ENCODE measurements at places on chromosomes 4 and X.

- peaks cover 8% of the 10 kb centered on the region for H3K36me3 ChIP-seq
- no peaks in the 10 kb centered on the region for H3K27me3 ChIP-seq
- H3K27ac ChIP-seq = peak within 1 kb of the TSS; percentile 96
- peak; percentile 76 for DNase-seq
- H3K4me1 ChIP-seq = peaks cover 47% of the 10 kb centered on the region
Observed at GRCh38 chr4:48906206-48907173, at the start of gene OCIAD2. Gene OCIAD2, minus strand, starts transcription at chr4:48906774. Its CDS starts 2,225 bp downstream, at chr4:48904549.

- no peaks in the 10 kb centered on the region for H3K4me1 ChIP-seq
- H3K27ac ChIP-seq = no peak overlapping the region
- no peaks in the 10 kb centered on the region for H3K36me3 ChIP-seq
- H3K27me3 ChIP-seq = no peaks in the 10 kb centered on the region
- DNase-seq = no peak
Observed at GRCh38 chrX:3166670-3167455, 125.6 kb downstream of the ARSF start.

GRCh38 chrX:153869473-153870287 is 16.3 kb downstream of the L1CAM start:
- H3K27ac ChIP-seq = no peak overlapping the region
- DNase-seq = no peak
- H3K27me3 ChIP-seq = peaks cover 3% of the 10 kb centered on the region
- no peak overlapping the region for H3K4me3 ChIP-seq
- H3K36me3 ChIP-seq = no peaks in the 10 kb centered on the region

- no peaks in the 10 kb centered on the region for H3K27me3 ChIP-seq
- H3K4me1 ChIP-seq = no peaks in the 10 kb centered on the region
- no peak overlapping the region for H3K27ac ChIP-seq
- H3K36me3 ChIP-seq = no peaks in the 10 kb centered on the region
Observed at GRCh38 chr4:60463857-60464502, 736.1 kb upstream of the ADGRL3 start.

DNA sequence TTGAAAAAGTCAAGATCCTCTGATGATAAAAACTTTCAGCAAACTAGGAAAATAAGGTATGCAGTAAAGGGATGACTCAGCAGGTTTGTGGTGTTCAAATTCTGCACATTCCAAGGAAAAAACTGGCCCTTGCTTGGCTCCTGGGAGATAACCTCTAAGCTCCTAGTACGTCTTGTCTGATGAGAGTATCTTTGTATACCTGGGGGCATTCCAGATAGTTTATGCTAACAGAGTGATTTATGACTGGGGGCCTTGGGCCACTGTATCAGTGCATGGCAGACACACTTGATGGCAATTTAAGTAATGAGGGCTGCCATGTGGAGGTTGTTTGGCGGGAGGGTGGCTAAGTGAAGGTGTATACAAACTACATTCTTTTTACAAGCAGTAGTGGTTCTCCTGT is 56.9 kb downstream of the NSG1 start:
- no peaks in the 10 kb centered on the region for H3K27me3 ChIP-seq
- H3K4me1 ChIP-seq = no peaks in the 10 kb centered on the region
- no peaks in the 10 kb centered on the region for H3K36me3 ChIP-seq
- no peak overlapping the region for H3K4me3 ChIP-seq
- DNase-seq = no peak

DNA sequence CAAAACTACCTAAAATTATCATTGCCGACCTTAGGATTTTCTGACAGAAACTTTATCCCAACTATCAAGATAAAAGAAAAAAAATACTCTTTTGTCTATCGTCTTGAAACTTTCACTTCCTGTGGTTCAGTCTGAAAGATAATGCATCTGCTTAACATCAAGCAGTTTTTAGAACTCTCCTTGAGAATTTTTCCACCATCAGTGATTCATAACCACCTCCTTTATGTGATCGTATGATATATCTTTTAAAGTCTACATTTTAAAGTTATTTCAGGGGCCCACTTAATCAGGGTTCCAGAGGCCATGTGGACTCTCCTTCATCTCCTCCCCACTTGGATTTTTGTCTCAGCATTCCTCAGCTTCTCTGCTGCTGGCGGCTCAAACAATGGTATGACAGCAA is 272.8 kb upstream of the TENM3 start:
- H3K27me3 ChIP-seq = no peaks in the 10 kb centered on the region
- H3K27ac ChIP-seq = no peak overlapping the region
- no peaks in the 10 kb centered on the region for H3K36me3 ChIP-seq
- no peak overlapping the region for H3K4me3 ChIP-seq
- H3K4me1 ChIP-seq = peaks cover 3% of the 10 kb centered on the region

DNA sequence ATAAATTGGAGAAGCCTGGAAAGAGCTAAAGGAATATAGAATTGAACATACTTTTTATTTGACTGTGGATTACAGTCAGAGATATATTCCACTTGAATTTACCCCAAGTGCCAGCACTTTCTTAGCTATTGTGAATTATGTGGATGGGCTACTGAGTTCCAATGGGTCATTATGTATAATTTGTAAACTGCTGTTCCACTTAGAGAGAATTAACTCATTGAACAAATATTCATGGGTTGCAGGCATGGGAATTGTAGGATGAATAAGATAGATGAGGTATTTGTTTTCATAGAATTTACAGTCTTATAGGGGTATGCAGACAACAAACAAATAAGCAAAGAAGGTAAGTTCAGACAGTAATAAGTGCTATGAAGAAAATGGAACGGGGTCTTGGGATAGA is 195.7 kb downstream of the SHROOM3 start:
- peaks cover 22% of the 10 kb centered on the region for H3K27me3 ChIP-seq
- H3K4me1 ChIP-seq = no peaks in the 10 kb centered on the region
- no peak overlapping the region for H3K4me3 ChIP-seq
- DNase-seq = no peak
- no peak overlapping the region for H3K27ac ChIP-seq
- peaks cover 5% of the 10 kb centered on the region for H3K36me3 ChIP-seq

- no peaks in the 10 kb centered on the region for H3K4me1 ChIP-seq
- no peaks in the 10 kb centered on the region for H3K36me3 ChIP-seq
- no peak for DNase-seq
- H3K27ac ChIP-seq = no peak overlapping the region
- peaks cover 21% of the 10 kb centered on the region for H3K27me3 ChIP-seq
Observed at GRCh38 chrX:155857561-155857960, 23.6 kb upstream of the VAMP7 start.

DNA sequence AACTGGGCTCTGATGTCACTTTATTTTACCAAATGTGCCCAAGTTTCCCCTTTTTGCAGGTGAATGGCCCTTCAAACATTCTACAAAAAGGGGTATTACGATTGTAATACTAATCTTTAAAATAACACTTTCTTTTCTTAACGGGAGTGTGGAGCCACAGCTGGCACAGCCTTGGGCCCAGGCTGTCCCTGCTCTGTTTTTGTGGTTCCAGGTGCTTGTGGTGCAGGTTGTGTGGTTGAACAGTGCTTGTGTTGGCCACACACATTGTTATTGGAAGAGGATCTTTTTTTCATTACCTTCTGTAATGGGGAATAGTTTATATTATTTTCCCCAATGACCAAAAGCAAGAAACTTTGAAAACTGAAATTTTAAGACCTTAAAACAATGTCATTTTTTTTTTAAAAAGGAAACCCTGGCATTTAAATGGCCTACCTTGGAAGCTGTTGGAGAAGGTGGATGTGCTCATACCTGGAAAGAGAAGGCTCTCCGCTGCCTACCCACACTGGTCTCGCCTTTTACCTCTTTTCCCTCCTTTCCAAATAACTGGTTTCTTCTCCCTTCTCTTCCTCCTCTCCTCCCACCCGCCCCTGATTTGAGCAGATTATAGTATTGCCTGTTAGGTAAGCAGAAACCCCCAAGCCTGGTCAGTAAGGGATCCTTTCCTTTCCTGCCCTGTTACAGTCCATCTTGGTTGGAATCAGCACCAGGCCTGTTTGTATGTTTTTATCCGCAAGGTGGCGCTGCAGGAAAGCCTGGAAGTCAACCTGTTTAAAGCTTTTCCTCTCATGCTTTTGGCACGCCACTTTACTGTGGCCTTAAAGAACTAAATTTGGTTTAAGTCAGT is 28.6 kb downstream of the HADH start:
- no peak overlapping the region for H3K4me3 ChIP-seq
- peak; percentile 83 for DNase-seq
- H3K4me1 ChIP-seq = peaks cover 9% of the 10 kb centered on the region
- peak overlapping the region; percentile 77 for H3K27ac ChIP-seq
- no peaks in the 10 kb centered on the region for H3K27me3 ChIP-seq

- no peak overlapping the region for H3K27ac ChIP-seq
- no peak overlapping the region for H3K4me3 ChIP-seq
- H3K36me3 ChIP-seq = no peaks in the 10 kb centered on the region
- no peaks in the 10 kb centered on the region for H3K4me1 ChIP-seq
- DNase-seq = no peak
Observed at GRCh38 chr4:117434424-117434823, 349.0 kb upstream of the TRAM1L1 start.

DNA sequence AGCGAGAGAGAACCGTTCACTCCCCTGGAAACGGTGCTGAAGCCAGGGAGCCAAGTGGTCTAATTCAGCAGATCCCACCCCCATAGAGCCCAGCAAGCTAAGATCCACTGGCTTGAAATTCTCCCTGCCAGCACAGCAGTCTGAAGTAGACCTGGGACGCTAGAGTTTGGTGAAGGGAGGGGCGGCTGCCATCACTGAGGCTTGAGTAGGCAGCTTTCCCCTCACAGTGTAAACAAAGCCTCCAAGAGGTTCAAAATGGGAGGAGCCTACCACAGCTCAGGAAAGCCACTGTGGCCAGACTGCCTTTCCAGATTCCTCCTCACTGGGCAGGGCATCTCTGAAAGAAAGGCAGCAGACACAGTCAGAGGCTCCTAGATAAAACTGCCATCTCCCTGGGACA is 37.8 kb upstream of the CDS1 start:
- no peak overlapping the region for H3K27ac ChIP-seq
- no peaks in the 10 kb centered on the region for H3K36me3 ChIP-seq
- peaks cover 3% of the 10 kb centered on the region for H3K27me3 ChIP-seq
- DNase-seq = no peak
- H3K4me1 ChIP-seq = no peaks in the 10 kb centered on the region
- H3K4me3 ChIP-seq = no peak overlapping the region

DNA sequence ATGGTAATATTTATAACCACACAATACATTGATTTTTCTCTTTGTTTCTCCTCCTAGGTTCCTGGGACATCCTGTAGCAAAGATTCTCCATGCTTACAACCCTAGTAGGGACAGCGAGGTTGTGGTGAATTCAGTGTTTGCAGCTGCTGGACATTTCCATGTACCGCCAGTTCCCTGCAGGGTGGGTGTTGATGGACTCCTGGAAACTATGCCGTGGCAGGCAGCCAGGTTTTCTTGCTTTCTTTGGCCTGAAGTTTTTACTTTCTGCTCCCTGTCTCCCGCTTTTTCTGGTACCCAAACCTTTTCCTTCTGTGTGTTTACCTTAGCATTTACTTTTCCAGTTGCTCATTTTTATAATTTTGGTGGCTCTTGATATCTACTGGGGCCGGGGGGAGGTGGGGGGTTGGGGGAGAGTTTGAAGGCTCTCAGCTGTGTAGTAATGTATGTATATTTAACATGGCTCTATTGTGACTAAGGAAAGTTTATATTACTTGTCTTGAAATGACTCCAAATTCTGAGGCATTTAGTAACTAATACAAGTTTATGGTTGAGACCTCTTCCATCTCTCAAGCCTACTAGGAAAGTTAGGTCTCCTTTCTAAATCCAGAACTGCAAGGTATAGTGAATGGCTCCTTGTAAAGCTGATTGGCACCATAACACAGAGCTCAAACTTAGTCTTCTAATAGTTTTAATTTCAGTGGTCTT is 89.7 kb downstream of the TMEM131L start:
- H3K27ac ChIP-seq = peak overlapping the region; percentile 64
- no peaks in the 10 kb centered on the region for H3K27me3 ChIP-seq
- peaks cover 20% of the 10 kb centered on the region for H3K36me3 ChIP-seq
- H3K4me3 ChIP-seq = no peak overlapping the region
- H3K4me1 ChIP-seq = peaks cover 47% of the 10 kb centered on the region
- no peak for DNase-seq

DNA sequence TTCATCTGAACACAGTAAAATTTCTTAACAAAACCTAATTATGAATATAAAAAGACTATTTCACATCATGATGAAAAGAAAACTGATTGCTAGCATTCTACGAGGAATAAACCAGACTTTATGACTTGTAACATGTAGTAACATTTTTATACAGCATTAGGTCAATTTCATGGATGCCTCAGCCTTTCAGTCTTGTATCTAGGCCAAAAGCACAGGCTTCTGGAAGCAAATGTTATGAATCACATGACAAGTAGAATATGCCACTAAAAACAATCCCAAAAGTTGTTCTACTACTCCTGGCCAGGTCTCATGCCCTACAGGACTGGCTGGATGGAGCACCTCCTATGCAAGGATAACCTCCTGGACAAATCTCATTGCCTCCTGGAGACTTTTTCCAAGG is 101.2 kb downstream of the ARHGAP6 start:
- no peaks in the 10 kb centered on the region for H3K4me1 ChIP-seq
- peaks cover 2% of the 10 kb centered on the region for H3K27me3 ChIP-seq
- H3K36me3 ChIP-seq = no peaks in the 10 kb centered on the region
- H3K4me3 ChIP-seq = no peak overlapping the region

GRCh38 chr4:81314897-81315470 is 100.0 kb upstream of the PRKG2 start:
- H3K27ac ChIP-seq = no peak overlapping the region
- no peaks in the 10 kb centered on the region for H3K36me3 ChIP-seq
- no peaks in the 10 kb centered on the region for H3K4me1 ChIP-seq
- H3K27me3 ChIP-seq = peaks cover 13% of the 10 kb centered on the region

DNA sequence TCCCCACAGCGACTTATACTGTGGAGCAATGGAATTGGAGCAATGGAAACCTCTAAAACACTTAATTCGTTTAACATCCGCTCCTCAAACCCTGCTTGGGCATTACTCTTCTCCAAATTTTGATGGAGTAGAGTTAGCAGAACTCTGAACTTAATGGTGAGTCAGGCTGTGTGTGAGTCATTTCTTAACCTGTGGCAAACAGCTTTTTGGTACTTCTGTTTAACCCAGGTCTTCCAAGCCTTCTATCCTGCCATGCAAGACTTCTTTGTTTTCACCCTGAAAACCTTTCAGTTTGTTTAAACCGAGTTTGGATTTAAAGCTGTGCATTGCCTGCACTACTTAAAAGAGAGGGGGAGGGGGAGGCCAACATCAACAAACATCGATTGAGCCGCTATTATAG is 3.6 kb upstream of the AMOT start:
- H3K27ac ChIP-seq = no peak overlapping the region
- peaks cover 12% of the 10 kb centered on the region for H3K4me1 ChIP-seq
- no peaks in the 10 kb centered on the region for H3K27me3 ChIP-seq

GRCh38 chr4:111475001-111475400 is 670.3 kb upstream of the FAM241A start:
- DNase-seq = no peak
- H3K4me3 ChIP-seq = no peak overlapping the region
- H3K36me3 ChIP-seq = no peaks in the 10 kb centered on the region
- no peaks in the 10 kb centered on the region for H3K4me1 ChIP-seq
- H3K27ac ChIP-seq = no peak overlapping the region

GRCh38 chr4:44738615-44739014 is 12.3 kb upstream of the GNPDA2 start:
- DNase-seq = no peak
- no peak overlapping the region for H3K4me3 ChIP-seq
- H3K36me3 ChIP-seq = no peaks in the 10 kb centered on the region
- H3K4me1 ChIP-seq = no peaks in the 10 kb centered on the region

GRCh38 chr4:89491761-89492160 is 184.2 kb upstream of the GPRIN3 start:
- no peak overlapping the region for H3K27ac ChIP-seq
- H3K36me3 ChIP-seq = no peaks in the 10 kb centered on the region
- no peaks in the 10 kb centered on the region for H3K4me1 ChIP-seq
- no peaks in the 10 kb centered on the region for H3K27me3 ChIP-seq

- H3K27me3 ChIP-seq = peaks cover 4% of the 10 kb centered on the region
- H3K4me3 ChIP-seq = no peak overlapping the region
- H3K27ac ChIP-seq = no peak overlapping the region
- H3K36me3 ChIP-seq = no peaks in the 10 kb centered on the region
- peaks cover under 1% of the 10 kb centered on the region for H3K4me1 ChIP-seq
Observed at GRCh38 chr4:47478804-47479203, 6.3 kb upstream of the ATP10D start.
